ENCODE measurements at places on chromosomes 4 and X.

GRCh38 chr4:88104902-88105610, 53.4 kb downstream of the ABCG2 start:
- DNase-seq: no peak

DNA sequence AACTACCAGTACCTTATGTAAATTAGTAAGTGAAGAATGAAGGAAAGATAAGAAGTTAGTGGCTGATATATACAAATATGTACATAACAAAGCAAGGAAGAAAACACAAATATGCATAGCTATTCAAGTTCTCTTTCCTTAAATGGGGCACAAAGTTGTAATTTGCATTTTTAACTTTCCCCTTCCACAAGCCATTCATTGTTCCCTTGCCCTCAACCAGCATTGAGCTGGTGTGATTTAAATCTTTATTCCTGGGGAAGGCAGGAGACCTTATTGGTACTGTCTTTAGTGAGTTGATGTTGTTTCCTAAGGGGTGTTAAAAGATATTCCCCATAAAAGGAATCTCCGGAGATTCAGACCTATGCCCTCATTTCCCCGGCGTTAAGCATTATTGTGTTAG, 735.3 kb downstream of the PCDH18 start:
- DNase-seq: no peak

- DNase-seq: no peak
Observed at GRCh38 chr4:78482281-78482680, 69.3 kb upstream of the ANXA3 start.

DNA sequence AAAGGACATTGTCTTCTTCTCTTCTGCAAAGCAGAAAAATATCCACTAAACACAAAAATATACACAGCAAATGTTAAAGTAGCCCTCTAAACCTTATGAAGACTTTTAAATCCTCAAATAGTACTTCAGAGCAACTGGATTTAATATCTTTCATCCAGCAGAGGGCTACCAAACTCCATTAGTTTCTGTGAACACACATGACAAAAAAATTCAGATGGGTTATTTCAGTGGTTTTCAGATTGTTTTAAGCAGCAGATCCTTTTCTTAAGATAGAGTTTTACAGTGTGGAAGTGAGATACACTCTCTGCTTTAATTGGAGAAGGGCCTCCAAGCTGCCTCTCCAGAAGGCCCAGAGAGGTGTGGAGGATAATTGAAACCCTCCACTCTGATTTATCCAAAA, 56.7 kb downstream of the ANK2 start:
- DNase-seq: peak; percentile 71

- no peak for DNase-seq
Observed at GRCh38 chrX:6959006-6959405, 188.5 kb upstream of the STS start.

- DNase-seq: no peak
Observed at GRCh38 chr4:168039593-168039992, 52.7 kb upstream of the ANXA10 start.

DNA sequence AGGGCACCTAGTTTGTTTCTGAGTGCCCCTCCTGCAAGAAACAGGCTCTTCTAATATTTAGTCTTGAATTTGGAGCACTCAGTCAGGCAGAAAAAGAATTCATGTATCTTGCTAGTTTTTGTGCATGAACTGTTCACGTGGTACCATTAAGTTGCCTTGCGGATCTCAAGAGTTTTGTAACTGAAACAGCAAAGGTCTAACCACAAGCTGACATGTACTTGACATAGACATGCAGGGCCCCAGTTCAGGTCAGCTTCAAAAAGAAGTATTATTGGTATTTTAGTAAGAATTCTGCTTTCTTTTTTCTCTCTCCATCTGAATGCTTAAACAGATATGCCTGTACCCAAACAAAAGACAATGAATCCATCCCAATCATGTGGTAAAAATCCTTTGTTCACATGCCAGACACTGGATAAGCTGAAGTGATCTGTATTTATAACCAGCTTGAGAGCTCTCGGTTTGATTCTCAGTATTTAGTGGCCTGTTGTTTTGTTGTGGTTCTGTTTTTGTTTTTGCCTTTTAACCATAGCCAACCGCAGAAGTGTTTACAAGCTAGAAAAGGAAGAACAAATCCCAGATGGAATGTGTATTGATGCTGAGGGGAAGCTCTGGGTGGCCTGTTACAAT, 13.0 kb downstream of the RGN start:
- DNase-seq: peak; percentile 11

GRCh38 chr4:61251129-61251528, 51.0 kb downstream of the ADGRL3 start:
- DNase-seq: no peak

DNA sequence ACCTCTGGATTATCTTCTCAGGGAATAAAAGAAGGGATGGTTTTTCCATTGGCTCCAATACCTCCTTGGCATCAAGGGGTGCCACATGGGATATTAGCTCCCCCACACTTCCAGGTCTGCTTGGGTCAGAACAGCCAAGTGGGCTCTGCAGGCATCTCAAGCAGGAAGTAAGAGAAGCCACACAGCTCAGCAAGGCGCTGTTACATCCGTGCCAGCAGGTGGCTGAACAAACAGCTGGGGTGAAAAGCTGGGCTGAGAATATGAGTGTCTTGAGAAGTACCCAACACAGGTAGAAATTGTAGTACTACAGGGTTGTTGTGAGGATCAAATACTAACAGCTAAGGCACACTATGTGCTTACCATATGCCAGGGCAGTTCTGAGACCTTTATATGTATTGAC, 76.7 kb upstream of the TMEM150C start:
- no peak for DNase-seq

DNA sequence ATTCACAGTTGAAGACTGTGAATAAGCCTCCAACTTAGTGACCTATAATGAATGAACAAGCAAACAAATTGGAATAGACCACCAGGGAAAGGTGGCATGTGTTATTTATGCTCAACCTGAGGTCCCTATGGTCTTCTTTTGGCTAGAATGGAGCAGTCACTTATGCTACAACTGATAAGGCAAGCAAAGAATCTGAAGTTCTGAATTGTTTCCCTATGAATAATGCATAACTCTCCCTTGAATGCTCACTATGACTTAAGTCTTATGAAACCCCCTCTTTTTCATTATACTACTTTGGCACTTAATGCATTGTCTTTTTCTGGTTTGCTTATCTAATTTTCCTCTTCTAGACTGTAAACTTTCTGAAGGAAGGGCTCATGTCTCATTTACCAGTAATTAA, 2.6 kb downstream of the GIMD1 start:
- DNase-seq: no peak

DNA sequence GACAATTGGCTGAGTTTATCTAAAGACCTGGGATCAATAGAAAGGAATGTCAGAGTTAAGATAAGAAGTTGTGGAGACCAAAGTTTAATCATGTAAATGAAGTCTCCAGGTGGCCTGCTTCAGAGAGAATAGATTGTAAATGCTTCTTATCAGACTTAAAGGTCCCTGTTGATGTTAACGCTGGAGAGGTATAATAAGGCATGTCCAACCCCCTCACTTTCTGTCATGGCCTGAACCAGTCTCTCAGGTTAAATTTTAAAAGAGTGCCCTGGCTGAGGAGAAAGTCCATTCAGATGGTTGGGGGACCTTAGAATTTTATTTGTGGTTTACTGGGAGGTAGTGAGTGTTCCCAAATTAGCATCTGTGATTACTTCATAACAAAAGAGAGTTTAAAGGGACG, 86.7 kb downstream of the AKAP4 start:
- DNase-seq: no peak

GRCh38 chr4:107666134-107666533, 53.9 kb downstream of the PAPSS1 start:
- DNase-seq: peak; percentile 18

- no peak for DNase-seq
Observed at GRCh38 chr4:186170966-186171365, 20.4 kb upstream of the CYP4V2 start.

GRCh38 chr4:11748164-11748872, 319.6 kb upstream of the HS3ST1 start:
- DNase-seq: no peak

- DNase-seq: no peak
Observed at GRCh38 chr4:151355155-151355554, 29.8 kb upstream of the SH3D19 start.

- no peak for DNase-seq
Observed at GRCh38 chr4:154422152-154422551, 69.4 kb downstream of the DCHS2 start.

DNA sequence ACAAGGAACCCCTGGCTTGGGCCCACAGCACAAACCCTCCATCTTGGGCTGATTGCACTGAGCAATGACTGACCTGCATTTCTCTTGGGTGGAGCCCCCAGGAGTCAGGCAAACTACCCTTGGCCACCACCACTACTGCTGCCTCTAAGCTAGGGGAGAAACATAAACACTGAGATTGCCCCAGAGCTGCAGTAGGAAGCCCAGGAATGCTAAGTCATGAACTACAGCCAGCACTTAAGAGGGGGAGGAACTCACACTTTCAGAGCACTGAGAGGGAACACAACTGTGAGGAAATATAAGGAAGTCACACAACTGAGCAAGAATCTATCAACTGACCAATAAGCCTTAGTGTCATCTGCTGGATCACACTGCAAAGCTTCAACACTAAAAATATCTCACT, 111.6 kb upstream of the PPP3CA start:
- DNase-seq: no peak

GRCh38 chr4:173494013-173494970, 35.7 kb downstream of the HAND2 start:
- DNase-seq: peak; percentile 86

- DNase-seq: no peak
Observed at GRCh38 chr4:124867536-124867935, 155.0 kb upstream of the ANKRD50 start.

- DNase-seq: no peak
Observed at GRCh38 chr4:117479673-117480072, 394.3 kb upstream of the TRAM1L1 start.

All from cerebellar cortex (tissue), 1 donor.